ENCODE measurements at places on chromosomes 7 and 10.

DNA sequence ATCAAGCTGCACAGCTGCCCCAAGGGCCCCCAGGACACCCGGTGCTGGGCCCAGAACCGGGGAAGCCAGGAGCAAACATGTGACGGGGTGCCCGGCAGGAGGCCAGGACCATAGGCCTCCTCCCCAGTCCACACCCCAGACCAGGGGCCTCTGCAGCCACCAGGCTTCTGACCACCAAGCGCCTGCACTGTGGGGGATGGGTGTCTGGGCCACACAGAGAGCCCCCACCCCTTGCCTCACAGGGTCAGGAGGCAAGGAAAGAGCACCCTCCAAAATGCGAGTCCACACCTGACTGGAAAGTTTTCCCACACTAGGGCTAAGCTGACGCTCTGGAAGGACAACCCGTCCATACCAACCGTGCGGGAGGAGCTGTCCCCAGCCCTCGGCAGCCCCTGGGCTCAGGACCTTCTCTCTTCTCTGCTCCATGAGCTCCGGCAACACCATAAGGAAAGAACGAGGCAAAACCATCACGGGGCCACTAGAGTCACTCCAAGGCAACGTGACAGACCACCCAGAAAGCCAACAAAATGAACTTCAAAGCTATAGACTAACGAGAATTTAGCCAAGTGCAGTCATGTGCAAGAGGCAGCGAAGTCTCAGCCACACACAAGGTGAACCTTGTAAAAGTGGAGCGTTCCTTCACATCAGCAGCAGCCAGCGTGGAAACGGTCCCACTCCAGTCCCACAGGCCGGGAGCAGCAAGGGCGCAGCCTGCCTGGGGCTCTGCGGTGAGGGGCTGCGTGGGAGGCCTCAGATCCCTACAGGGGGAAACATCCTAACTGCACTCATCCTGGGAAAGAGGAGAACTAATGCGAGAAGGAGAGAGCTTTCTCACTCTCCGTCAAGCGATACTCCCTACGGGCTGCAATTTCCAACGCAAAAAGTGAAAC lies 5.1 kb downstream of the STK32C start:
- DNase-seq, result no peak

DNA sequence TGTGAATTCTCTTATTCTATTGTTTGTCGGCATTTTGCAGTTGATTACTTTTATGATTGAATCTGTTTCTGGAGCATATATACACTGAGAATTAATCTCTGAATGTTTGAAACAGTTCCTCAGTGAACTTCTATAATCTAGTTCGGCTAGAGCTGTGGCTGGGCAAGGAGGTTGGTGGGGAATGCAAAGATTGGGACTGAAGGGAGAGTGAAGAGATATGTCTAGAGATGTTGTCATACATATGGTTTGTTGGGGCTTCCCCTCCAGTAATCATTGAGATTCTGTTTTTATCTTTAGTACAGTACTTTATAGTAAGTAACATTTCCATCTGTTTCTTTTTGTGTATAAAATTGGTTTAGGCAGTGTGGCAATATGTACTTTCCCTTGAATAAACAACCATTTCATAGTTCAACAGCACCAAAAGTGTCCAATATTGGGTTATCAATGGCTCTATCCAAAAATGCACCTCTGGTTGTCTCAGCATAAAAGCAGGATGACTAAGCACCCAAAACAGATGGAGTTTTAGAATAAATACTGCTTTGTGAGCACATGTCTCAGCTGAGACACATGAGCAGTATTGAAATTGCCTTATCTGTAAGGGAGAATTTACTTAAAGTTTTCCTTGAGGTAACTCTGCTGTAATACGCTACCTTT lies 36.7 kb downstream of the WAC start:
- DNase-seq, result no peak

- no peak for DNase-seq
Observed at GRCh38 chr7:147980826-147981813, 609.4 kb upstream of the C7orf33 start.

DNA sequence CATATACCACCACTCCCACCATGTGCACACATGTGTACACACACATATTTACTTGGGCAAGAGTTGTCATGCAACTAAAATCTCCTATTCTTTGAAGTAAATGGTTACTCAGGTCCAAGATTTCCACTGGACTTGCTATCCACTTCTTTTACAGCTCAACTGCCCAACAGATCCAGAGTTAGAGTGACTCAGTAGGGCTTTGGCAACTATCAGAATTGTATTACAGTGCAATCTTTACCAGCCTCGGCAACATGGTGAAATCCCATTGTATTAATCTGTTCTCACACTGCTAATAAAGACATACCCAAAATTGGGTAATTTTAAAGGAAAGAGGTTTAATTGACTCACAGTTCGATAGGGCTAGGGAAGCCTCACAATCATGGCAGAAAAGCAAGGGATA lies 51.9 kb upstream of the ABLIM1 start:
- no peak for DNase-seq

- no peak for DNase-seq
Observed at GRCh38 chr7:22944510-22944909, 69.4 kb downstream of the HYCC1 start.

DNA sequence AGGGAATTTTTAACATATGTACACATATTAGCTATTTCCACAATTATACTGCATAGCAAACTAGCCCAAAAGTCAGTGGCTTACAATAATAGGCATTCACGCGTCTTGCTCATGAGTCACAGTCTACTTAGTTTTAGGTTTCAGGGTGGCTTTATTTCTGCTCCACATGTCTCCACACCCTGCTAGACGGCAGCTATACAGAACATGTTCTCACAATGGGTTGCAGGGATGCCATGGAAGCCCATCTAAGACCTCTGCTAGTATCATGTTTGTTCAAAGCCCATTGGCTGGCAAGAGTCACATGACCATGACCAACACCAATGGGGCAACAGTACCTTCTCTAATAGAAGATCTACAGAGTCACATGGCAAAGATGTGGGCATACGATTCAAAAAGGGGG lies 96.3 kb upstream of the NEBL start:
- DNase-seq, result peak; percentile 46

GRCh38 chr10:4809156-4809555 lies 16.9 kb upstream of the AKR1E2 start:
- DNase-seq, result no peak

DNA sequence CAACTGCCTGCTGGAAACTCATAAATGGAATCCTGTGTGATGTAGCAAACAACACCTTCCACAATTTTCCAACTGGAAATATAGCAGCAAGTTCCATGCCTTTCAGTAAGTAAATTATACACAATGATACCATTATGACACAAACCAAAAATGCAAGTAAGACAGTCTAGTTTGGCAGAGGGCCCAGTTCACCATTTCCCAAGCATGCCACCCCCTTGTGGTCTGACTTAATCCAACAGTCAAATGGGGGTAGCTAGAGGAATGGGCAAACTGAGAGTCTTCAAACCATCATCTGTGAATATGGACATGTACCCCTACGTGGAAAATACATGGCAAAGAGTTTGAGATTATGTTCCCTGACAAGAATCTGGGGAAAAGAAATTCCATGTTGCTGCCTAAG lies 137.6 kb upstream of the VWC2 start:
- DNase-seq, result no peak

GRCh38 chr7:155296006-155296787 lies 1.5 kb upstream of the INSIG1 start:
- no peak for DNase-seq

DNA sequence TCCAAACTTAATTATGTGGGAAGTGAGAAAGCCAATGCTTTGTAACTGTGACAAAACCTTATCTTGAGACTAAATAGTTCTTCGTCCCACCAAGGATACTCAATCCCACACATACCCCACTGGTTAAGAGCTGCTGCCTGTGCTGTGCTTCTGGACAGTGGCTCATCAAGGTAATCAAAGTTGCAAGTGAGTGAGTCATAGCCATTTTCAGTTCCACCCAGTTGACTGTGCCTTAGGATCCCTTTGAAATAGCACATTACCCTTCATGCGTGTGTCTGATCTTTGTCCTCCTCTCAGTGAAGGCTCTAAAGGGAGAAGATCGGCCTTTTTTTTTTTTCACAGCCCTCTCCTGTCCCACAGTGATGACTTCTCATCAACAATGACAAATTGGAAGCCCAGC lies 706.0 kb upstream of the AUTS2 start:
- no peak for DNase-seq

DNA sequence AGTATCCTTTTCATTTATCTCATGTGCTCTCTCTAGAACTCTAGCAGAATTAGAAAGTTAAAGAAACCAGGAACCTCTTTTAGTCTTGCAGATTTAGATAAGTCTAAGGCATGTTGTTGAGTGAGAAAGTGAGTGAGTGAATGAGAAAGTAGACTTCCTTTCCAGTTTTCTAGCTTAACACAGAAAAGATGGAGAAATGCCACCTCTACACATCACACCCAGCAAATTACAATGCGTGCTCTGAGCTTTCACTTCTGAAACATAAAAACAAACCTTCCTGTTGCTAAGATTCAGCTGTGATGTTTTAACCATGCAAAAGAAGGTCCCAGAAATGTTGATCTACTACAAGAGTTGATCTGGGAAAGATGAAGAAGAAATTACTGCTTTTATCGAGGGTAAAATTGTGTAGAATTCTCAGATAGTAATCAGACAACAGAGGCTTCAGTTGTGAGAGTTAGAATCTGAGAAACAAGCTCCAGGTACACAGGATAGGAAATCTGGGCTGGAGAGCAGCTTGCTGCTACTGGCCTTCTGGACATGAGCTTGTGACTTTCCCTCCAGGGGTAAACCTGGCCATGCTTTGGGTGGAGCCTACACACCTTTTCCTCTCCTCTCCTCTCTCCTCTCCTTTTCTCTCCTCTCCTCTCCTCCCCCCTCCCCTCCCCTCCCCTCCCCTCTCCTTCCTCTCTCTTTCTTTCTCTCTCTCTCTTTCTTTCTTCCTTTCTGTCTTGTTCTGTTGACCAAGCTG lies 4.6 kb downstream of the CYP3A5 start:
- no peak for DNase-seq

DNA sequence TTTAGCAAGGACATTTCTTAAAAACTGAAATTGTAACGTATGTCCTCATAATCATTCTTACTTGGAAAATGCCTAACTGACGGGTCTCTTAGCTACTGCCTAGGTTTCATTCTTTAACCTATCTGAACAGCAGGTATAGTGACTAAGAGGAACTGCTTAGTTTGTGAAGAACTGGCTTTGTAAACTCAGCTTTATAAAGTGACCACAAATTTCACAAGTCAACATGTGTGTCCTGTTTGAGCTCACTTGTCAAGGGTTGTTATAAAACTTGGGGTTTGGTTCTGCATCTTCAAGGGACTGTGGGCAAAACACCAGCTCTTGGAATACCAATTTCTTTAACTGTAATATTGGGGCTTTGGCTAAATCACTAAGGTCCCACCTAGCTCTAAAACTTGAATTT lies 32.2 kb downstream of the MRPS33 start:
- DNase-seq, result no peak

DNA sequence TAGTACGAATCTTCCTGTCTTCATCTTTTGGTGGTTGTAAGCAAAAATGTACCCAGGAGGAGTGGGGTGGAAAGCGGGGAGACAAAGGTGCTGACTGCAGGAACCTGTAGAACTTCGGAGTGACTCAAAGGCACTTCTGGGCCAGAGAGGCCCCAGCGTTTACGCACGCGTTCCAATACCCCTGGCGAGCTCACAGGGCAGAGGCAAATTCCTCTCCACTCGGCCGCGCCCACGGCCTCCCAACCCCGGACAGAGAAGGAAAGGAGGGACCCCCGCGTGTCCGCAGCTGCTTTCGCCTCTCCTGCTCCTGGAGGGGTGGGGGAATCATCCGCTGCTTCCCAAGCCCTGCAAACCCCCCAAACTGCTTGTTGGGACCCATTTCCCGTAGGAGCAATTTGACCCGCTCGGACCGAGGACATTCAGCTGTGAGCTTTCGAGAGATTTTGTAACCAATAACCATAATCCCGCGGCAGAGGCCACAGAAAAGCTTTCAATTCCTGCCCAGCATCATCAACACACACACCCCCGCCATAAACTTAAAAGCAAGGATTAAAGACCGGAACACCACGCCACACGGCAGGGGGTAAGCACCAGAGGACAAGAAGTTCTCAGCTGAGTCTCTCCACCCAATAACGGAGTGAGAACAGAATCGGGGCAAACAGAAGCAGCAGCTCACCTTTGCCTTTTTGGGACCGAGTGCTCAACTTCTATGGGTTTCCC lies 2.3 kb downstream of the IGF2BP3 start:
- no peak for DNase-seq

DNA sequence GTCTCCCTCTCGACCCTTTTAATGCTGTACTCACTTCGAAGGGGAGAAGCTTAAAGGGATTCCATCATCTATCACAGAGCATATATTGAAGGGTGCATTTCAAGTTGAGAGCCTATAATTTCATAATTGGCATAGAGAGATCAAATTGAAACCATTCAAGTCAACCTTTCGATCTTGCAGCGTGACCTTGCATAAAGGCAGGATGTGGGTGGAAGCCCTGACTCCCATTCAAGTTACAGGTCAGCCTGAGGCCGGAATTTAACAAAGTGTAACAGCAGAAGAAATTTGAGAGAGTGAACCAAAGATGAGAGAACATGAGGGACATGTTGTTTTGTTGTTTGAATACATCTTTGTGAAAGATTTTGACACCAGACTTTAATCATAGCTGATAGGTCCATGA lies 195.3 kb upstream of the TPK1 start:
- no peak for DNase-seq

GRCh38 chr10:32253276-32253675 lies 93.7 kb downstream of the EPC1 start:
- no peak for DNase-seq

- DNase-seq, result peak; percentile 56
Observed at GRCh38 chr10:124791547-124792348, at the start of gene EEF1AKMT2. TSS of gene EEF1AKMT2 (minus strand) at chr10:124791887. CDS start at chr10:124791833, 54 bp downstream.

GRCh38 chr7:3063016-3063753 lies 19.5 kb upstream of the CARD11 start:
- no peak for DNase-seq

GRCh38 chr10:75773231-75773780 lies 341.9 kb downstream of the LRMDA start:
- DNase-seq, result peak; percentile 58

DNA sequence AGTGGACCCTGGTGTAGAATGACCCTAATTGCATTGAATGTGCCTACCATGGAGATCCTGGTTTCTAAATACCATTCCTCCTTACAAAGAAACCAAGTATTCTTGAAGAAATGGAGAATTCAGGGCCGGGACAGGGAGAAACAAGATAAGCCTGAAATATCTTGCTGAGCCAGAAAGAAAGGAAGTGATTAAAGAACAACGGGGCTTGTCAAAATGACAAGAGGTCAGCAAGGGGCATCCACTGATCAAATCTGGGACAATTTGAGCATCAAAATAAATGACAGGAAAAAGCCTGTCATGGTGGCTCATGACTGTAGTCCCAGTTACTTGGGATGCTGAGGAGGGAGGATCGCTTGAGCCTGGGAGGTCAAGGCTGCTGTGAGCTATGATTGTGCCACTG lies 8.1 kb downstream of the ABHD11 start:
- DNase-seq, result no peak

GRCh38 chr10:97319671-97320479 lies 804 bp downstream of the FRAT1 start:
- DNase-seq, result no peak

GRCh38 chr7:23404546-23405239 lies 65.6 kb downstream of the IGF2BP3 start:
- no peak for DNase-seq
